ENCODE measurements at places on chromosomes 6 and 20.

GRCh38 chr6:32794510-32794909 is 22.3 kb downstream of the HLA-DOB start:
- peak; percentile 67 for DNase-seq

DNA sequence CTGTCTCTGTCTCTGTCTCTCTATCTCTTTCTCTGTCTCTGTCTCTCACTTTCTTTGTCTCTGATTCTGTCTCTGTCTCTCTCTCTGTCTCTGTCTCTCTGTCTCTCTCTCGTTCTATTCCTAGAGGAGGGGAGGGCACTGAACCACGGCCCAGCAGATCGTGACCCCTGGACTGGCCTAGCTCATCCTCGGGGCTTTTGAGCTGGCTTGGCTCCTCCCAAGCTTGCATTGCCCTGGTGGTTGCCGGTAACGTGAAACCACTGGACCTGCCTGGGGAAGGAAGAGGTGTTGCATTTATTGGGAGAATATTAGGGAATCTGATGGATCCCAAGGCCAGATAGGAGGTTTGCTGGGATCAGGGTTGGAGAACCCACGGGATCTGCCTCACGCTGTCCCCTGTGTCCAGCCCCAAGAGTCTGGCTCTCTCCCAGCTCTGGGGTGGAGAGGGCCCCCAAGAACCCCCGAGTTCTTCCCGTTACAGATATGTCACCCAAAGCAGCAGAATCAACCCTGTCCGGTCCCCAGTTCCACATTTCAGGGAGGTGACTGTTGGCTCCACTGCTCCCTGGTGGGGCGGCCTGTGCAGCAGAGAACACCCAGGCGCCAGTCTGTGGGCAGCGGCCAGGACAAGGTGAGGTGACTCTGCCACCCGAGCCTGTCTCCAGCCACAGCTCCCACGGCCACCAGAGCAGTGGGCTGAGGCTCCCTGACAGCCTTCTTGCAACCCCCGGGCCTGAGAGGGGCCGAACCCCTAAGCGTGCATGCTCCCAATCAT is 228.3 kb downstream of the TTLL2 start:
- no peak for DNase-seq

- DNase-seq, result no peak
These were observed 3.6 kb upstream of the PRPH2 start for GRCh38 chr6:42726026-42726425.

GRCh38 chr6:167920165-167920564 is 77.3 kb upstream of the KIF25 start:
- no peak for DNase-seq

DNA sequence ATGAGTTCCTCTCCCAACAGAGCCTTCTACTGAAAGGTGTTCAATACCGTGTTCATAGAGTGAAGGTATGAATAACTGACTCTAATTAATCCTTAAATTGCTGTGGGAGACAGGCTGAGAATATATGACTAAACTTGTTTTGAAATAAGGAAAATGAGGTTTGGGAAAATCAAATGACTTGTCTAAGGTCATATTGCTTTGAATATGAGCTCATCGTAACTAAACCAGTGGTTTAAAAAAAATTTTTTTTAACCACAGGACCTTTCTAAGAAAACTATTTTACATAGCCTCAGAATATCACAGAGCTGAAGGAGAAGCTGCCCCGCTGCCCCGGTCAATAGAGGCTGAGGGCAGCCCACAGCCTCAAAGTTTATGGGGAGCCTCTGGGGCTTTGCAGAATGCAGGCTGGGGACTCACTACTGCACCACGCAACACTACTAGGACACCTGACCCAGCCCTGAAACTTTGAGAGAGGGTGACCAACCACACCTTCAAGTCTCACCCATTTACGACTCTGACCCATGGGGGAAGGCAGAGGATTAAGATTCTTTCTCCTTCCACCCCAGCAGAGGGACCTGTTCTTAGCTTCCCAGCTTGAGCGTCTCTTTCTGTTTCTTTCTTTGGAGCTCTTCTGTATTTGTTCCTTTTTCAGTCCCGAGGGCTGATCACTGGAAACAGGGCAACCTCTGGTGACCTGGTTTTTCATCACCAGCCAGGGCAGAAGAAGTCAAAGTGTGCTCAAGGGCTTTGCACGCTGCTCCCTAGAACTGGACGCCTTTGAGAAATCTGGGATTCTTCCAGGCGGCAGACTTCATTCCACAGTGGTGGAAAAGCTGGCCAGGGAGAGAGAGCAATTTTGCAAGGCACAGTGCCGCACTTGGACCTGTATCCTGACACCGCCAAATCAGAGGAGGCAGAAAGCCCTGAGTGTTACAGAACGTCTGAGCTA is 220.2 kb downstream of the ATXN1 start:
- DNase-seq, result no peak

GRCh38 chr20:25863536-25864325 is 167.1 kb upstream of the ZNF337 start:
- no peak for DNase-seq

- no peak for DNase-seq
These were observed 46.0 kb upstream of the GJA1 start for GRCh38 chr6:121389419-121389818.

DNA sequence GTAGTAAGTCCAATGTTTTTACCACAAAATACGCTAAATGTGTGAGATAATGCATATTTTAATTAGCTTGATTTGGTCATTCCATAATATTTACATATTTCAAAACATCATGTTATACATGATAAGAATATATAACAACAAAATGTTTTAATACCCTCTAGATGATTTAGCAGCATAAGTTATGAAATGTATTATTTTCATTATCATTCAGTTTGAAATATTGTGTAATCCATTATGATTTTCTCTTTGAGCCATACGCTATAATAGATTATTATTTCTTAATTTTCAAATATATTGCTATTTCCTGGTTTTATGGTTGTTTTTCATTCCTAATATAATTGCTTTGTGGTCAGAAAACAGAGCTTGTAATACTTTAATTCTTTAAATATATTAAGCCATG is 163.3 kb upstream of the KCNQ5 start:
- DNase-seq, result no peak

GRCh38 chr6:107621229-107621937 is 131.5 kb downstream of the SOBP start:
- no peak for DNase-seq

GRCh38 chr20:12068121-12068520 is 150.4 kb downstream of the BTBD3 start:
- no peak for DNase-seq

- no peak for DNase-seq
These were observed 45.2 kb upstream of the CST5 start for GRCh38 chr20:23924751-23925150.

DNA sequence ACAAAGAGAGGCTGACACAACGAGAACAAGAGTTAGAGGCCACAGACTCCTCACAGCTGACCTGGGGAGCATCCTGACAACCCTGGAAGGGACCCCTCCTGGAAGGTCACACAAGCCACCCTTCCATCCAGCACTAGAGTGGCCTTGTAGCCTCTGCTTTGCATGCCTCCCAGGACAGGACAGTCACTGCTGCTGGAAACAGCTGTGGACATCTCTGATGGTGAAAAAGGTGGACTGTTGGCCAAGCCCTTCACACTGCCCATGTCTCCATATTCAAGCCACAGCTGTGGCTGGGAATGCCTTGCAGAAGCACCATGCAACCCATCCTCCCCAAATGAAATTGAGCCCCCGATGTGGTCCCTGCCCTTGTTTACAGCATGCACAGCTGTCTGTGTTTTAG is 102.1 kb upstream of the SRSF6 start:
- no peak for DNase-seq

DNA sequence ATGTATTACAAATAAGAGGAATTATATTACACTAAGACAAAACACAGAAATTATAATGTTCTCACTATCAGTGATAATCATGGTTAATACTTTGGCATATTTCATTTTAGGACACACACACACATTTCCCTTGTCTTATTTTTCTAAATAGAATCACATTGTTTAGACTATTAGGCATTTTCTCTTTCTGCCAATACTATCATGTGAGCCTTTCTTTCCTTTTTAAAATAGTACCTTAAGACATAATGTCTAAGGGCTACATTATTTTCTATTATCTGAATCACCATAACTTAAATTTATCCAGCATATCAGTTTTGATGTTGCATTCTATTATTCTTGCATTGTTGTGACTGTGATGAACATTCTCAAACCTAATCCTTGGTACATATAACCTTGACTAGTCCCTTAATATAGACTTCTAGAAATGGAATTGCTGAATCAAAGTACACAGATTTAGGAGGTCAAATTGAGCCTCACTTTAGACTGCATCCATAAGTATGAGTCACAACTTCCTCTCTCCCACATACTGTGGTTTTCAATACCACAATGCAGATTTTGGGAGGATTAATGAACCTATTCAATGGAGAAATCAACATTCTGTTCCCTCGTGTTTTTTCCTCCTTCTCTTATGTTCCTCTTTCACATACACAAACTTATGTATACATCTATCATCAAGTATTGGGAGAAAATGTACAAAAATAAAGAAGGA is 212.6 kb downstream of the MOXD1 start:
- DNase-seq, result no peak

- no peak for DNase-seq
These were observed 79.4 kb upstream of the FRMD1 start for GRCh38 chr6:168158213-168158979.

- DNase-seq, result no peak
These were observed 22.7 kb upstream of the BMP2 start for GRCh38 chr20:6744805-6745204.

GRCh38 chr6:33207552-33208090 is 679 bp upstream of the RING1 start:
- no peak for DNase-seq

GRCh38 chr6:148648754-148649453 is 97.9 kb upstream of the UST start:
- DNase-seq, result no peak

DNA sequence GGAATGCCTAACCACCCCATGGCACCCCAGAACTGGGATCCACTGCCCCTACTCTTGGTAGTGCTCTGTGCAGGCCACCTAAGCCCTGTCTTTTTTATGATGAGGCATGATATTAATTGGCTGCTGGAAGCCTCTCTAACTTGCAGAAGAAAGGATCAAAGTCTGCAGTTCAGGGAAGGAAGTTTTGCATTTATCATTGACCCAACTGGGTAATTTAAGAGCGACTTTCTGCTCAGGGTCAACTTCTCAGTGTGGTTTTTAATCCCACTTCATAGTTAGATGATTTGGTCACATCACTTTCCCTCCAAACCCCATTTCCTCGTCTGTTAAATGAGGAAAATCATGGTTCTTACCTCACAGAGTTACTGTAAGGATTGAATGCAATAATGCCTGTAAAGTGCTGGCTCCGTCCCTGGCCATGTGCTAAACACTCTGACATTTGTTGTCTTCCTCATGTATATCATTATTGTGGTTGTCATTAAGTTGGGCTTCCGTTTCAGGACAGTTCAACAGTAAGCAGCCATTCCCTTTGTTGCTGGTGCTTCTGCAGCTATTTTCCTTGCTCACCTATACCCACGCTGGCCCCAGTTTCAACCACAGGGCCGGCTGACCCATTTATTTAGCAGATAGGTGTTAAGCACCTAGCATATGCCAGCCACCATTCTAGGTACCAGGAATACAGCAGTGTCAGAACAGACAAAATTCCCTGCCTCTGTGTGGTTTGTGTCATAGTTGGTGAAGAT is 14.2 kb downstream of the E2F3 start:
- DNase-seq, result no peak

GRCh38 chr6:5930968-5931367 is 75.8 kb downstream of the NRN1 start:
- DNase-seq, result no peak

- DNase-seq, result no peak
These were observed 40.6 kb downstream of the CTNNBL1 start for GRCh38 chr20:37734228-37734985.

DNA sequence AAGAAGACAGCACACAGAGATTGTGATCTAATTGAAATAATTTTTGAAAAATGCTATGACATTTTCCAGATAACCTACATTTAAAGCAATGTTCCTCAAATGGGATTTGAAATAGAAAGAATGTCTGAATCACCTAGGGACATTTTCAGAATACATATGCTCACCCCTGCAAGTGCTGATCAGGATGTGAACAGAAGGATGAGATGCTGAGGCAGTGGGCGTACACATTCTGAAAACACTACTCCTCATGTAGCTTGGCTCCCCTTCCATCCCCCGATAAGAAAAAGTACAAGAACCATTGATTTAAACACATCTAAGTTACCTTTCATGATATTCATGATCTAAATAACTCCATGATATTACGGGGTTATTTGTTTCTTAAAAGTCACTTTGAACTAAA is 29.9 kb upstream of the HINT3 start:
- no peak for DNase-seq

- DNase-seq, result no peak
These were observed 10.8 kb upstream of the POU3F2 start for GRCh38 chr6:98823428-98824161.

GRCh38 chr20:50048420-50049166 is 64.4 kb downstream of the UBE2V1 start:
- DNase-seq, result peak; percentile 37

DNA sequence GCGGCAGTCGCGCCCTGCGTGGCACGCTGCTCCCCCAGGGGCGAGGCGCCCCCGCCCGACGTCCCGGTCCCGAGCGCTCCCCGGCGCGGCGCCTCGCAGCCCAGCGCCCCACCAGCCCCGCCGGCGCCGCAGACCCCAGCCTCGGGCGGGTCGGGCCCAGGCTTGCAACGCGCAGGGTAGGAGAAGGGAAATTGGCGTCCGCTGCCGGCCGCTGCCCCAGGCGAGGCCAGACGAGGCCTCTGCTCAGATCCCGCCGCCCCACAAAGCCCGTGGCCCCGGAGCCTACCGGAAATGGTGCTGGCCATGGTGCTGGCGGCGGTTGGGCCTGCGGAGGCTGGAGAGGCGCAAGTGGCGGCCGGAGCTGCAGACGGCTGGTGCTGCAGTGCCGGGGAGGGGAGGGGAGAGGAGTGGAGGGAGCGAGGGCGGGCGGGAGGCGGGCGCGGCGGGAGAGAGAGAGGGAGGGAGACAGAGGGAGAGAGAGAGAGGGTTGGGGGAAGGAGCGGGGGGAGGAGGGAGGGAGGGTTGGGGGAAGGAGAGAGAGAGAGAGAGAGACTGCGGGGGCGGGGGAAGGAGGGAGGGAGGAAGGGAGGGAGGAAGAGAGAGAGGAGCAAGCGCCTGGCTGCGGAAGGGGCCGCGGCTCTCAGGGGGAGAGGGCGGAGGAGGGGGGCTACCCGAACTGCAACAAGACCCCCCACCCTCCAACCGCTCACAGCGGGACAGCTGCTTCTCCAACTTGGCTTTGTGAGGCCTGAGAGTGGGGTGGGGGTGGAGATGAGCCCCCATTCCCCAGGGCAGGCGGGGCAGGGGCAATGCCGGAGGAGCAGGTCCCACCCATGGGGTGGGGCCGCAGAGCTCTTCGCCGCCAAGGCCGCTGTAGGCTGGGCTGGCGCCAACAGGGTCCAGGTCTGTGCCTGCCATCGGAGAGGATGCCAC is at the start of gene STMN3:
TSS of gene STMN3 (minus strand) at position 384 of the 933 bp plus-strand sequence. CDS start at position 305, 79 bp downstream.
- DNase-seq, result peak; percentile 77

DNA sequence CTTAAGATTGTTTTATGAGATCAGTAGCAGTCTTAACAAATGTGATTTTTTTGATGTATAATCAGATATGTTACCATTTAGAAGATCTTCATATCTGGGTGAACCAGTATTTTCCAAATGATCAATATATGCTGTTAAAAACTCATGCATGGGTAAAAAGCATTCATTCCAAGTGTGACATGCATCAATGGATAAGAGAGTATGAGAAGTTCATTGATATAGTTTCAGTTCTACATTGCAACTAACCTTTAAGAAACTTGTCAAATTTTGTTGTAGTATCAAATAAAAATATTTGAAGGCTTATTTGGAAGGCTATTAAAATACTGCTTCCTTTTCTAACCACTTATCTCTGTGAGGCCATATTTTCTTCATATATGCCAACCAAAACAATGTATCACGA is 117.7 kb downstream of the FIG4 start:
- DNase-seq, result no peak

- DNase-seq, result peak; percentile 55
These were observed 14.0 kb downstream of the CDH26 start for GRCh38 chr20:59972037-59972801.

Data from GF-D8 (cell line).